Caco-2 (cell line): ENCODE measurements at places on chromosomes 12 and 14. TPM values are rescaled to one million over a fixed set of nuclear protein-coding genes. Genes with fewer than 3 reads are reported as not detected.

DNA sequence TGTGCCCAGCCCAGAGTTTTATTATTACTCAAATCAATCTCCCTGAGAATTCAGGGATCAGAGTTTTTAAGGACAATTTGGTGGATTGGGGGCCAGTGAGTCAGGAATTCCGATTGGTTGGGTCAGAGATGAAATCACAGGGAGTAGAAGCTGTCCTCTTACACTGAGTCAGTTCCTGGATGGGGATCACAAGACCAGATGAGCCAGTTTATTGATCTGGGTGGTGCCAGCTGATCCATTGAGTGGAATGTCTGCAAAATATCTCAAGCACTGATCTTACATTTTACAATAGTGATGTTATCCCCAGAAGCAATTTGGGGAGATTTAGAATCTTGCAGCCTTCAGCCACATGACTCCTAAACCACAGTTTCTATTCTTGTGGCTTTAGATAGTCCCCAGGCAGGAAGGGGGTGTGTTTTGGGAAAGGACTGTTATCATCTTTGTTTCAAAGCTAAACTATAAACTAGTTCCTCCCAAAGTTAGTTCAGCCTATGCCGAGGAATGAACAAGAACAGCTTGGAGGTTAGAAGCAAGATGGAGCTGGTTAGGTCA, 89.1 kb upstream of the CNOT2 start:
- DNase-seq = no peak

- no peak for DNase-seq
Measured at GRCh38 chr14:29576927-29577326, 350.7 kb downstream of the PRKD1 start.

DNA sequence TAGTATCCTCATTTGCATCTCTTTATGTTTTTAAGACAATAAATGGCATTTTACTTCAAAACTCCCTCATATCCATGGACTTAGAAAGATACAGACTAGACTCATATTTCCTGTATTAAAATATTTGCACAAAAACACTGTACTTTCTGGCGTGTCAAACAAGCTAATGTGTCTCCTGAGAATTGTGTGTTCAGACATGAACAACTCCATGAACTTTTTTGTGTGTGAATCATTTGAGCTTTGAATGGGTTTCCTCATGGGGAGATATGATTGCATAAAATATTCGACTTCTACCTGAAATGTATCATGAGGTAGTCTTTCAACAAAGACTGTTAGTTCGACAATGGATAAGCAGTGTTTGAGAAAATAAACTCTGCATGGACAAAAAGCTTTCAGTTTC, 58.8 kb downstream of the TMEM30B start:
- DNase-seq = no peak

GRCh38 chr12:43669373-43669772, 89.2 kb downstream of the PUS7L start:
- DNase-seq = no peak

DNA sequence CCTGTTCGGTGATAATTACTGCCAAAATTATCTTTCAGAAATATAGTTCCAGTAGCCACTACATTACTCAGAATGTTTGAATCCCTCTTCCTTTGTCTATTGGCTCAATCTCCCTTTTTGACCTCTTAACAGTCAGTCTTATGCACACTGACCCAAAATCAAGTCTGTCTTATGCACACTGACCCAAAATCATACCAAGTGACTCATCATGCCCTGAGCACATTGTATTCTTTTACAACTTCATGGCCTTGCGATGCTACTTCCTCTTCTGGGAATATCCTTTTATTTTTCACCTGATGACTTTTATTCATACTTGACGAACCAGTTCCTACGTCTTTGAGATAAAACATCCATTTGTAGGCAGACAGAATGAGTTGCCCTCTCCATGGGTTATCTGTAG, 182.3 kb downstream of the NPAS3 start:
- no peak for DNase-seq

GRCh38 chr14:95157048-95157326, 342 bp downstream of the DICER1 start:
- no peak for DNase-seq

DNA sequence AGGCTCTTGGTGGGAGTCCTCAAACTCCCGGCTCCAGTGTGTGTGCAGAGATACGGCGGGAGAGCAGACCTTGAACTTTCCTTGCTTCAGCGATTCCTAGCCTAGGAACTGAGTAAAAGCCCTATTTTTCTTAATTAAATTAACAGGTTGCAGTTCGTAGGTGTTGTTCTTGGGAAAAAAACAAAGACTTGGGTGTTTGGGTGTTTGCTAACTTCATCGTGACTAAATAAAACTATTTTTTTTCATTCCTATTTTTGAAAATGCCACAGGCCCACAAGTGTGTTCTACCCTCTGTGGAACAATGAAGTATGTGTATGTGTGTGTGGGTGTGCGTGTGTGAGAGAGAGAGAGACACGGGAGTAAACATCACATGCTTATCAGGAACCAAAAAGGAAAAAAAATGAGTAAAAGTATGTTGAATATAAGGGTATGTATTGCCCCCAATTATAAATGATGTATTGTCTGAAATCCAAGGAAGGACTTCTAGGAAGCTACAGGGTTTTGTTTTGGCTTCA, 651 bp downstream of the TMEM117 start:
- DNase-seq = peak; percentile 29

DNA sequence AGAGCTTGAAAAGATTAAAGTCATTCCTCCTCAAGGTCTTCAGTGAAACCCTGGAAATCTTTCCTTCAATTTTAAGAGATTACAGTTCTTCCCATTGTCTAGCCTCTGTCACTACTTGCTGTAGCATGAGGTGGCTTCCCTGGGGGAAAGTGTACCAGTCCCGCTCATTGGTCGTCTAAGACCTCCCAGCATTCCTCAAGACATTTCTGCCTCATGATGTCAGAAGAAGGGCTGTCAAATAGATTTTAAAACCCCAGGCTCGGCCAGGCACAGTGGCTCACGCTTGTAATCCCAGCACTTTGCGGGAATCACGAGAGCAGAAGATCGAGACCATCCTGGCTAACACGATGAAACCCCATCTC, 46.7 kb downstream of the SMUG1 start:
- no peak for DNase-seq

GRCh38 chr14:104202259-104203070, 64.1 kb downstream of the KIF26A start:
- DNase-seq = no peak

- DNase-seq = no peak
Measured at GRCh38 chr12:63764481-63764880, 15.2 kb upstream of the RXYLT1 start.

DNA sequence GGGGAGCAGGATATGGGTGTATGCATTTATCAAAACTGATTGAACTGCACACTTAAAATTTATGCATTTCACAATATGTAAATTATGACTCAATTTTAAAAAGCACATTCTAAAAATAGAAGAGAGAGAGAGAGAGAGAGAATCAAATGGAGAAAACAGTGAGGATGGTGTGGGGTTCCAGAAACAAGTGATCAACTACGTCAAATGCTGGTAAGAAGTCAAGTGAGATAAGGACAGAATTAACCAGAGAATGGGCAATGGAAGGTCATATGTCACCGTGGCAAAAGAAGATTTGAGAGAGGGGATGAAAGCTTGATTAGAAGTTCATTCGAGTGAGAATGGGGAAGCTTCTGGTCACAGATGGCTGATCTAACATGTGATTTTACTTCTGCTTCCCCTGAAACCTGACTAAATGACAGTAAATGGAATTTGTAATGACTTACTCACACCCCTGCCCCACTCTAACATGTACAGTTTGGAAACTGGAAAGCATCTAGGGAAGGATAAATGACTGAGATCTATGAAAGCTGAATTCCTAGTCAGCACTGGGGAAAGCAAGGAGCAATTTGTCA, 276.5 kb upstream of the AMIGO2 start:
- no peak for DNase-seq

DNA sequence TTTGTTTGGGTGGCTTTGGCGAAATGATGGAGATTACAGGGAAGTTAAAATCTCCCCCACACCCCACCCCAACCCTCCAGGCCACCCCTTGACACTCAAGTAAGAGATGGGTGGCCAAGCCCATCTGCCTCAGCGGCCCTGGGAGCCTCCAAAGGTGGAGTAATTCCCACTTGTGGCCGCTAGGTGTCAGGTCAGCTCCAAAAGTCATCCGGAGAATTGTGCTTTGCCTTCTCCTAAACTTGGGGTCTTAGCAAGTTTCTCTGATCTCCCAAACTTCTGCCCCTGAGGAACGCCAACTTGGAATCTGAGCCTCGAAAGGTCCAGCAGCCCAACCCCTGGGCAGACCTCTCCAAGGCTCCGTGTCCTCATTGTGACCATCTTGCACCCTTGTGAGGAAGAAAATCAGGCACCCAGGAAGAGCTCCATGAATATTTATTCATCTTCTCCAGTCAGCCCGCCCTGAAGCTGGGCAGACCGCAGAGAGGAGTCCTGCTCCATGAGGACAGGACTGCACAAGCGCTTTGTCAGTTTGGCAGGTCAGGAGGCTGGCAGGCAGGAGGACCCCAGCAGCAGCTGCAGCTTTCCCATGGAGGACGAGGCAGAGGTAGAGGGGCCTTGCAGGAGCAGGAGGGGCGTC, 46.7 kb downstream of the LRRC74A start:
- peak; percentile 50 for DNase-seq

DNA sequence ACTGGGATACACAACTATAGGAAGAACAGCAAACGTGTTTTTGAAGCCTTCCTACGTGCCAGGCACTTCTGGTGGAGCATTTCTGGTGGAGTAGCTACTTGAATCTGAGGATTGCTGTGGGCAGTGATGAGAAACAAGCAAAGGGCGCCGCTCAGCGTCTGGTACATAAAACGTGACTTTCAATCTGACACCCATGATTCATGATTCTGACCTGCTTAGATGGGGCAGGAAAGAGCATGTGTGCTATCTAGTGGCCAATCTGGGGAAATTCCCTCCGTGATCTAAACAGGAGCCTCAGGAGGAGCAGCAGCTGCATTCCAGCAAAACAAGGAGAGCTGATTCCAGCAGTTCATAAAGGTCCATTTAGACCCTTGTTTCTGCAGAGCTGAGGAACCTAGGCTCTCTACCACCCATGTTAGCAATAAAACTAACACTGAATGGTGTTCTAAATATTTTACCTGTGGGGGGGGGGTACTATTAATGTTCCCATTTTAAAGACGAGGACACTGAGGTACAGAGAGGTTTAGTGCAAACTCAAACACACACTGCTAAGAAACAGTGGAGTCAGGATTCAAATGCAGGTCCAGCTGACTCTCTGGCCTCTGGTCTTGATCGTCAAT, 37.8 kb downstream of the PAH start:
- DNase-seq = peak; percentile 51

DNA sequence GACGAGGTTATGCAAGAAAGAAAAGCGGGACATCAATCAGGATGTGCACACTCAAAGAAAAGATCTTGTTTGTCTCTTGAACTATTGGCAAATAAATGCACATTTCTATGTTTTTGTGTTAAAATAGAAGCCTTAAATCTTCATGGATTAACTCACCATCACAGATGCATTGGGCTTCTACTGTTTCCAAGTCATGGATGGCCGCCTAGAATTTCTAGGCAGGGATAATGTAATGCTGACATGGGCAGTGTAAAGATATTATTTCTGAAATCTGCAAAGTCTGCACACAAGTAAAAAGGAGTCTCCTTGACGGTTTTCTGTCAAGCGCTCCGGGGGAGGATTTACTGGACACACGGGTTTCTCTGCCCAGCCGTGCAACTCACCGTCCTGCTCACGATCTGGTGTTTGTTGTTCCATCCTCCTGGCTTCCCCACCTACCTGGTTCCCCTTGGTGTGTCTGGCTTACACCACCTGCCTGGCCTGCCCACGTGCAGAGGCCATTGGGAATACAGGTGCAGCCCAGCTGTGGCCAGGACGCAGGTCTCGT, 103.3 kb upstream of the FZD10 start:
- DNase-seq = no peak

- DNase-seq = no peak
Measured at GRCh38 chr12:447141-447540, 12.6 kb upstream of the B4GALNT3 start.

DNA sequence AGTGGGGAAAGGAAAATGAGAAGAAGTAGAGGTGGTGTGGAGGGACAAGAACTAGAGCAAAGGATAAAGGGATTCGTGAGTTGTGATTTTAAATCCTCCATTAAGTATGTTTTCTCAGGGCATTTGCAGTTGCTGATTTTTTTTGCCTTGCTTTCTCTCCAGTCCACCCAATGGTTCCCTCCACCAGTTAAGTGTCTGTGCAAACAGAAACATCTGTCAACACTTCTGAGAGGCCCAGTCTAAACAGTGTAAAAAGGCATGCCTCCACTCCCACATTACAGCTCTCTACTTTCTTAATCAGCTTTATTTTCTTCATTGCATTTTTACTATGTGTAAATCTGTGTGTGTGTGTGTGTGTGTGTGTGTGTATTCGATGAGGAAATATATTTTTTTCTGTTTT, 141.2 kb downstream of the PPFIA2 start:
- DNase-seq = no peak

- peak; percentile 85 for DNase-seq
Measured at GRCh38 chr12:120265473-120266179, at the start of gene PXN. Gene PXN, minus strand, starts transcription at chr12:120265730. Its CDS starts 101 bp downstream, at chr12:120265629.

DNA sequence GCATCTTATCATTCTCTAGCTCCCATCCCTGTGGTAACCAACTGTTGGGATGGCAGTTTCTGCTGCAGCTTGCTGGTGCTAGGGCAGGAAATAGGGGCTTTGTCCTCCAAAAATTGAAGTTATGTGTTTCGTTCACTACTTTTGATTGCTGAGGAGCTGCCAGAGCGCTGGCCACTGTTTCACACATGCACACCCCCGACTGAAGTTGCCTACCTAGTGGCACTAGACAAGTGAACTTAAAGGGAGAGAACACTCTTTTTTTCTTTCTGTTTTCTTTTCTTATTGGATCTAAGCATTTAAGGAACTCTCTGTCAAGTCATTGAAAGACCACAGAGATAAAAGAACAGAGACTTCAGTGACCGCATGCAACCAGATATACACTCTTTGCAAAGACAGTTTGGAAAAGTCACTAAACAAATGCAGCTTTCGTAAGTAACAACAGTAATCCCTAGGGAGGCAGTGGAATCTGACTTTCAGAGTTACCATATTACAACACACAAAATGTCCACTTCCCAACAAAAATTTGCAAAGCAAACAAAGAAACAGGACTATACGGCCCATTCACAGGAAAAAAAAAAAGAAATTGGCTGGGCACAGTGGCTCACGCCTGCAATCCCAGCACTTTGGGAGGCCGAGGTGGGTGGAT, 12.0 kb downstream of the TFCP2 start:
- DNase-seq = no peak

GRCh38 chr14:92719421-92719820, 29.0 kb downstream of the LGMN start:
- DNase-seq = no peak

The SVOP gene
- 0.09 and 0.14 TPM in 2 replicates for total RNA-seq

The CRIP2 gene
- total RNA-seq = 0.88 and 1.5 TPM in 2 replicates

The AP5M1 gene
- 39.4 and 47.8 TPM in 2 replicates for total RNA-seq

The RHOF gene
- 33.8 and 36.7 TPM in 2 replicates for total RNA-seq

The EPYC gene
- total RNA-seq = not detected in 2 replicates

The CD163 gene
- total RNA-seq = 0.20 and 1.4 TPM in 2 replicates

The MAP4K5 gene
- total RNA-seq = 48.4 and 48.6 TPM in 2 replicates

The NR4A1 gene
- 37.9 and 41.8 TPM in 2 replicates for total RNA-seq

The MLF2 gene
- total RNA-seq = 303 and 309 TPM in 2 replicates

The AJUBA gene
- 184 and 211 TPM in 2 replicates for total RNA-seq

The SNX6 gene
- total RNA-seq = 105 and 106 TPM in 2 replicates

The DNAJC22 gene
- 40.6 and 47.7 TPM in 2 replicates for total RNA-seq

The UNG gene
- total RNA-seq = 72.2 and 78.3 TPM in 2 replicates

The CCDC184 gene
- total RNA-seq = 1.00 and 1.0 TPM in 2 replicates
